Epithelial cell of alveolus of lung (primary cell): ENCODE measurements at places on chromosomes 1 and 21. TPM values are rescaled to one million over a fixed set of nuclear protein-coding genes. Genes with fewer than 3 reads are reported as not detected.

The SMG7 gene
- 17.3 and 40.9 TPM in 2 replicates for total RNA-seq

The RHD gene
- not detected in 2 replicates for total RNA-seq

The COL18A1 gene
- 181 and 410 TPM in 2 replicates for total RNA-seq

The FCRL5 gene
- not detected in 2 replicates for total RNA-seq

The CD5L gene
- not detected in 2 replicates for total RNA-seq

The SHISAL2A gene
- not detected in 2 replicates for total RNA-seq

The ATP1A2 gene
- 0.24 and 1.0 TPM in 2 replicates for total RNA-seq

The TENT5C gene
- total RNA-seq, result 0.08 and 0.78 TPM in 2 replicates

The CSRP1 gene
- total RNA-seq, result 526 and 799 TPM in 2 replicates

The SMIM34 gene
- total RNA-seq, result 0.13 TPM in 1 of 2 replicates, not detected in the other

The SLAMF9 gene
- total RNA-seq, result 0.91 TPM in 1 of 2 replicates, not detected in the other

The CRABP2 gene
- total RNA-seq, result 38.1 and 68.6 TPM in 2 replicates
